Activated CD4-positive, alpha-beta T cell treated with anti-CD3 and anti-CD28 coated beads, Interleukin-2, amount 10 ng/mL, durations not matched to agents 7 days and 5 days (primary cell): ENCODE measurements at places on chromosomes 12 and 14.

DNA sequence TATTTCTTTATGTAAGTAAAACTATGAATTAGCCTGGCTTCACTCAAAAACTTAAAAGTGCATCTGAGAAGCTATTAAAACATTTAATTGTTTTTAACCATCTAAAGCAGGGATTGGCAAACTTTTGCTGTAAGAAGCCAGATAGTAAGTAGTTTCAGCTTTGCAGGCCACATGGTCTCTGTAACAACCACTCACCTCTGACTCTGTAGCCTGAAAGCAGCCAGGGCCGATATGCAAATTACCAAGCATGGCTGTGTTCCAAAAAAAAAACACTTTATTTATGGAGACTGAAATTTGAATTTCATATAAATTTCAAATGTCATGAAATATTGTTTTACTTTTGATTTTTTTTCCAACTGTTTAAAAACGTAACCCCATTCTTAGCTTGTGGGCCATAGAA is 95.3 kb downstream of the CIT start:
- no peak for DNase-seq

DNA sequence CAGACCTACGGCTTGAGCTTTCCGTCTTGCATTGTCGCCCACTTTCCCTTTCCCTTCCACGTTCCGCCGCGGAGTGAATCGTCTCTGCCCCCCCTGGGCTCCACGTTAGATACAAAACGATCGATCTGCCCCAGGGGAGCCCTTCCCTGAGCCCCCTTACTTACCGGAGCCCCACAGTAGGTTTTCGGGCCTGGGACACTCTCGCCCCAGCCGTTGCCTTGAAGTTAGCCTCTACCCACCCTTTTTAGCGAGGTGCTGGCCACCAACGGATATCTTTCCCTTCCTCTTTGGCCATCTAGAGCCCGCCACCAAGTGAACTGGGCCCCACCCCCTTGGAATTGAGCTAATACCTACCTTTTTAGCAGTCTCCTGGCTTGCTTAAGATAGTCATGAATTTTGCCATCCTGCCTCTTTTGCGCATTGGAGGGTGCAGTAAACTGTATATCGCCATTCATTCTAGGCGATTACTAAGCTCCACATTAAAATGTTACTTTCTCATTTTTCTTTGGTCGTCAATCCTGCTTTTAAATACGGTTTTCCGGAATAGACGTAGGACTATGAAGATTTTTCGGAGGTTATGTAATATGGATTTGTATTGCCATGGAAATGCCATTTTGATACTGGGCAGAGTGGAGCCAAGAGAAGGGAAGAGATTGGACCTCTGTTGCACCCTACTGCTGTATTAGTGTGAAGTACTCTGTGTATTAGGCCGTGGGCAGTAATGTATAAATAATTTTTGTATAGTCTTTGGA is 764 bp downstream of the RBM25 start:
- DNase-seq, result peak; percentile 63

DNA sequence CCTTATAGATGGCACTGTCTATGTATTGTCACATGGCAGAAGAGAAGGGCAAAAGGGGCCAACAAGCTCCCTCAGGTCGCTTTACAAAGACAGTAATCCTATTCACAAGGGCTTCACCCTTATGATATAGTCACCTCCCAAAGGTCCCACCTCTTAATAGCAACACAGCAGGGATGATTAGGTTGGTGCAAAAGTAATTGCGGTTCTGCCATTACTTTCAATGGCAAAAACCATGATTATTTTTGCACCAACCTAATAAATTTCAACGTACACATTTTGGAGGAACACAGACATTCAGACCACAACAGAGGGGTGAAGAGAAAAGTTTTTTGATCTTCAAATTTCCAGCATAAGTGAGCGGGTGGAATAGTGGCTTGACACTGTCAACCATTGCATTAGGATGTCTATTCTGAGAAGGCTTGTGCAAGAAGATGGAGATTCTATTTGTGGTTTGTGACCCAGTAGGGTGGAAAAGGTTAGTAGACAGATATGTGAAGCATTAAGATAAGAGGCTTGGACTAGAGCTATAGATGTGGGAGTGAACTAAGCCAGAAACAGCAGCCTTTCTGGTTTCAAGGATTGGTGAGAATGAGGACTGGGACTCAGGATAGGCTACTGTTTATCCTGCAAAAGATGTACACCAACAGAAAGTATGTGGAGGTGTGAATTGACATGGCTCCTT is 75.5 kb upstream of the CPSF6 start:
- no peak for DNase-seq

DNA sequence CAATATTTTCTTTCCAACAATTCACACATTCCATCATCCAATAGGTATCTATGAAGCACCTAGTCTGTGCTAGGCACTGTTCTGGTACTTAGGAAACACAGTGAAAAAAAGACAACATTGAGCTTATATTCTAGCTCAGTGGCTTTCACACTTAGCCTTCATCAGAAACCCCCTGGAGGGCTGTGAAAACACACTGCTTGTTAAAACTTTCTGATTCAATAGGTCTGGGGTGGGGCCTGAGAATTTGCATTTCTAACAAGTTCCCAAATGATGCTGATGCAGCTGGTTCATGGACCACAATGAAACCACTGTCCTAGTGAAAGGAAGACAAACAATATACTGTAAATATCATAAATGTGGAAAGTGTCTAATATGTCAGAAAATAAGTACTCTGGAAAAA is 5.9 kb downstream of the VTI1B start:
- DNase-seq, result no peak

DNA sequence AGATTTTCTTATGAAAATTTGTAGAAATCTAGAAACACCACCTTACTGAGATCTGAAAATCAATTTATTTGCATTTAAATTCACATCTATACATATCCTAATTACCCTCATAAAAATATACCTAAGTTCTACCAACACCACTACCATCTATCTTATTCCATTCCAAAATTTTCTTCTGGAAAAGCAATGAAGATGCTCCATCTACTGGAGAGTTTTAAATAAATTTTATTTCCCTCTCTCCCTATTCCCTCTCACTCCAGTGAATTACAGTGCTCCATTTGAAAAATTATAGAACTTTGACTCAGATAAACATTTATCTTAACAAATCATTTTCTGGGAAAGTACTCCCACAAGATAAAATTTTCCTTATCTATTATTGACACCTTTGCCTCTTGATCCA is 2.3 kb upstream of the C14orf39 start:
- no peak for DNase-seq

DNA sequence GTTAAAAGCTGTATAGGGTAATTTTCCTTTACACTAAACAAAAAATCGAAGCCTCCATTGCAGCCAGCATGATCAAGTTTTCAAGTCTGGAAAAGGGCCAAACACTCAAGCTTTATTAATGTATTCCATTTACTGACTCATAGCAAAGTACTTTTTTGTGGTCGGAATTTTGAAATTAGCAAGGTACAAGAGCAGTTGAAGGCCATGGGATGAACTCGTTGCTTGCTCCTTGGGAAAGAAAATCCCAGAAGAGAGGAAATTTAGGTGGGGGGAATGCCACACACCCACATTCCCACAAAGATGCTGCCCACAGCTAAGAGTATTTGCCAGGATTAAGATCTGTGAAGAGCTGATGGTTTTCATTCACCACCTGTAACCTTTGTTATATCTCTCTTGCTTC is 333.7 kb downstream of the EGLN3 start:
- DNase-seq, result no peak

GRCh38 chr14:55434805-55435174 is 5.6 kb downstream of the TBPL2 start:
- DNase-seq, result no peak

DNA sequence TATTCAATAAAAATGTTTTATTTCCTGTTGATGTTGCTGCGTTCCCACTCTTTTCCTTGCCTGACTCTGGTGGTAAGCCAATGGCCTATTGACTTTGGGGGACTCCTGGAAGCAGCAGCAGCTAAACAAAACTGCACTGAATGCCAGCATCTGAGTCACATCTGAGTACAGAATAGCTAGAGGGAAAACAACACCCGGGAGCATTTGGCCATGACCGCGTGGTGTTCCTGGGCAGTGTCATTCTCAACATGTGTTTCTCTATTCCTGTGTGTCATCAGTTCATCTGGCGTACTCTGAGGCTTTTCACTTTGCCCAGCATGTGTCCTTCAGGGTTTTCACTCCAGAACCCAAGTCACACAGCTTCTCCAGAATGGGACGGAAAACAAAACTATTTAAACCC is 238.8 kb downstream of the PAWR start:
- no peak for DNase-seq

GRCh38 chr12:50732591-50732990 is 31.3 kb upstream of the ATF1 start:
- DNase-seq, result no peak

GRCh38 chr12:28032811-28033537 is 60.4 kb upstream of the PTHLH start:
- DNase-seq, result no peak

DNA sequence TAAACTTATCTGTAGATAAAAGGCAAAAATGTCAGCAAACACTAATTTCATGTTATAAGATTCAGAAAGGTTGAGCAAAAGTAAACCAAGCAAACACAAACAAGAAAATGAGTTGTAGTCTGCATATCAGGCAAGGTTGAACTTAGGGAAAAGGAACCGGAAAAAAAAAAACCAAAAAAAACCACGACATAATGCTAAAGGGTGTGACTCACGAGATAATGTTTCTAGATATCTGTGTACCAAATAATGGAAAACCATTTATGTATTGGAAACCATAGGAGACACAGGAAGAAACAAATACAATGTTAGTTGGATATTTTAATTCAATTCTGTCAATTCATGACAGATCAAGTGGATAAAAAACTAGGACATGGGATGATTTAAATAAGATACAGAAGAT is 60.5 kb downstream of the GPATCH2L start:
- DNase-seq, result no peak

DNA sequence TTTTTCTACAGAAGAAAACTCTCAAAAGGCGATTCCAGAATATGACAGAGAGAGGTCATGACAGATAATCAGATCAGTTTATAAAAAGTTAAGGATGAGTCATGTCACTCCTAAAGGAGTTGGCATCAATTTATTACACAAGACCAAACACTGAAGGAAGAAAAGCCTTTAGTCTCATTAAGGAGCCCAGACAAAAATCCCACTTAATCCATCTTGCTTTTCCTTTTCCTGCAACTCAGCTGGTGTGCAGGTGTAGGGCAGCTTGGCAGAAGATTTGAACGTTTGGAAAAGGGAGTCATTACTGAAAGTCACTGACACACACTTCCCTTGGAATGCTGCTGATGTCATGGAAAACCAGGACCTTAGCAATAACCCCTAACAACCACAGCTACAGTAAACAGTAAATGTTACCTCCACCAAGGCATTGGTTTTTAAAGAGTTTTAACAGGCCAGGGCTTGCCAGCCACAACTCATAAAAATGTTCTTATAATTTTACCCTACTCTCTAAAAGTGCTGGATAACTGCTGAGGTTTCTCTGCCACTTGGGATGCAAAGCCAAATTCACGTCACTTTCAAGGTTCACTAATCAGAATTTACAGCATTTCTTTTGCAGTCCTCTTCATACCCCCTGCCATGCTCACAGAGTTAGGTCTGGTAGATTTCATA is 320.6 kb downstream of the RAD51B start:
- no peak for DNase-seq

- no peak for DNase-seq
Measured at GRCh38 chr12:2413301-2413700, 360.5 kb downstream of the CACNA1C start.

DNA sequence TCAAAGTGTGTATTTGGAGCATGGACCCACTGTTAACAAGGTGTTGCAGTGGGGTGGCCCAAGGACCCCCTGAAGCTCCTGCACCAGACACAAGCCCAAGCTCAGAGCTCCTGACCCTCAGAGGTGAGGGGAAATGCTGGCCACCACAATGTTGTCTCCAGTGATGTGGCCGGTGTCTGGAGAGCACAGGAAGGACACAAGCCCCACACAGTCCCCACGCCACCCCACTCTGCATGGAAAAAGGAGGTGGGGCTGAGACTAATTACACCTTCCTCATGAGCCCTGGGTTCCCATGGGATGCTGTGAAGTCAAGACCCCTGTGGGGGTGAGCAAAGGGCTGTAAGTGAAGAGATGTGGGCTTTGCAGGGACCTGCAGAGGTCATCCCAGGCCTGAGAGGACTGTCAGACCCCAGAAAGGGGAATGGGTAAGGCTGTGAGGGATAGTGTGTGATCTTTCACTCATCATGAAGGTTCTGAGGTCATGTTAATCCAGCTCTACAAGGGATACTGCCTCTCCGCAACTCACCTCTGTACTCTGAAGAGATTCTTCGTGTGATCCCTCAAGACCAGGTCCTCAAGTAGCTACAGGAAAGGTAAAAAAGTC is 136.3 kb upstream of the DHRS4 start:
- DNase-seq, result no peak

- no peak for DNase-seq
Measured at GRCh38 chr12:70994217-70994788, 73.8 kb upstream of the PTPRR start.

DNA sequence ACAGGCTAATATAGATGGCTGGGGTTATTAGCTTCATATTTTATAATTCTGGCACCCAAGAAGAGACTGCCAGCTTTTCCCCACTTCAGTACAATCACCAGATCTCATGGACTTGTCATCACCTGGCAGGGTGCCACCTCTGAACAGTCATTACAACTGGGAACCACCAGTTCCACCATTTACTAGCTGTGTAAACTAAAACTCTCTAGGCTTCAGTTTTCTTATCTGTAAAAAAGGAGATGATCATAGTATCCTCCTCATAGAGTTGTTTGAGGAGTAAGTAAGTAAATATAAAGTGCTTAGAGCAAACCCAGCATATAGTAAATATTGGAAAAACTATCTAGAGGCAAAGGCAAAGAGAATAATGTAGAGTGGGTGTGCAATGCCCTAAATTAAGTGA is 19.3 kb downstream of the CPNE8 start:
- no peak for DNase-seq

- peak; percentile 90 for DNase-seq
Measured at GRCh38 chr12:2794736-2795289, at the start of gene FKBP4. Gene FKBP4, plus strand, starts transcription at chr12:2794970. Its CDS starts 170 bp downstream, at chr12:2795140.

DNA sequence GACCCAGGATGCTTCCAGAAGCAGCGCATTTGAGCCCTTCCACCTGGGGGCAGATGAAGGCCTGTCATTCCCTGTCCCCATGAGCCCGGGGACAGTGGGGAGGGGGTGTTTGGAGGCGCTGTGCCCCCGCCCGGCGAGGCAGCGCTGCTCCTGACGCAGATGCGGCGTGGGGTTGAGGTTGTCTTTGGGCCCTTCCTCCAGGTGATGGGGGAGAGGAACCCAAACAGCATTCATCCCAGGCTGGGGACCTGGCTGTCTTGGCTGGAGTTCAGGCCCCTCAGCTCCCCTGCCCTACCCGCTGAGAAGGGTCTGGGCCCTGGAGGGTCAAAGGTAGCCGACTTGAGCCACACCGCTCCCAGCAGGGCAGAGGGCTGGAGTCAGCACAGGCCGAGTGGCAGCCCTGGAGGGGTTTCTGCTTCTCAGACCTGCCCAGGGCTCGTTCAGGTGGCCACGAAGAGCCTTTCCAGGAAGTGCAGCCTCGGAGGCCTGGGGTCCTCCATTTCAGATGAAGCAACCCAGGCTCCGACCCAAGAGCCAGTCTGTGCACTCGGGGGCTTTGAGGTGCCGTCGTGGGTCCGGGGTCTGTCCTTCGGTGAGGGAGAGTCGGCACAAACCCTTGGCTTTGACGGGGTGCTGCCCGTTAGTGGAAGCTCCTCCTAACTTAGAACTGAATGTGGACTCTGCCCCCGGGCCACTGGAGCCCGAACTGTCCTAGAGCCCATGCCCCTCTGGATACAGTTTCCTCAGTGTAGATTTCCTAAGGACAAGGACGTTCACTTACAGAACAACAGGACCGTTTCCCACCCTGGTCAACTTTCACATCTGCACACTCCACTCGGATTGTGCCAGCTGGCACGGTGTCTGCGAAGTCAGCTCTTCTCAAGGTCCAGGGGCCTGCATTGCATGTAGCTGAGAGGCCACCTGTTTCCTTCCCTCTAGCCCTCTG is 16.1 kb downstream of the ACADS start:
- no peak for DNase-seq

- DNase-seq, result no peak
Measured at GRCh38 chr12:11881835-11882234, 188.9 kb upstream of the BCL2L14 start.
